Tibial nerve (tissue), 4 donors: ENCODE measurements at places on chromosomes 3 and 15. TPM values are rescaled to one million over a fixed set of nuclear protein-coding genes. Genes with fewer than 3 reads are reported as not detected.

GOLGA8S gene
- not detected for total RNA-seq

NPRL2 gene
- total RNA-seq: 31.2 TPM

MAN2A2 gene
- 103 TPM for total RNA-seq

TERC gene
- total RNA-seq: 241 TPM

CRYGS gene
- 3.0 TPM for total RNA-seq

CPNE9 gene
- not detected for total RNA-seq

CCDC39 gene
- total RNA-seq: not detected

ESYT3 gene
- 9.4 TPM for total RNA-seq

ALG1L2 gene
- total RNA-seq: not detected

SCAMP5 gene
- total RNA-seq: 14.1 TPM

ASB14 gene
- not detected for total RNA-seq

MASP1 gene
- total RNA-seq: 2.0 TPM

PODXL2 gene
- 12.7 TPM for total RNA-seq

GRAMD2A gene
- 1.1 TPM for total RNA-seq

SPG21 gene
- 90.6 TPM for total RNA-seq

TIMP4 gene
- total RNA-seq: 40.2 TPM

ADAMTS17 gene
- 0.66 TPM for total RNA-seq

SLC12A8 gene
- 0.90 TPM for total RNA-seq
